ENCODE measurements at places on chromosomes 16 and 17.

- no peak for DNase-seq
These were observed 36.7 kb downstream of the SALL1 start for GRCh38 chr16:51114382-51114781.

GRCh38 chr17:63954402-63955063 is 18.2 kb downstream of the SCN4A start:
- DNase-seq: peak; percentile 33

GRCh38 chr16:49521734-49522325 is 148.2 kb downstream of the C16orf78 start:
- DNase-seq: no peak

- peak; percentile 13 for DNase-seq
These were observed 889 bp downstream of the MBTD1 start for GRCh38 chr17:51258756-51259563.

GRCh38 chr16:27399969-27400368 is 2.0 kb upstream of the IL21R start:
- no peak for DNase-seq

- DNase-seq: peak; percentile 66
These were observed 45.5 kb downstream of the CYTH1 start for GRCh38 chr17:78736526-78737079.

GRCh38 chr16:79186196-79186595 is 414.3 kb downstream of the MAF start:
- no peak for DNase-seq

DNA sequence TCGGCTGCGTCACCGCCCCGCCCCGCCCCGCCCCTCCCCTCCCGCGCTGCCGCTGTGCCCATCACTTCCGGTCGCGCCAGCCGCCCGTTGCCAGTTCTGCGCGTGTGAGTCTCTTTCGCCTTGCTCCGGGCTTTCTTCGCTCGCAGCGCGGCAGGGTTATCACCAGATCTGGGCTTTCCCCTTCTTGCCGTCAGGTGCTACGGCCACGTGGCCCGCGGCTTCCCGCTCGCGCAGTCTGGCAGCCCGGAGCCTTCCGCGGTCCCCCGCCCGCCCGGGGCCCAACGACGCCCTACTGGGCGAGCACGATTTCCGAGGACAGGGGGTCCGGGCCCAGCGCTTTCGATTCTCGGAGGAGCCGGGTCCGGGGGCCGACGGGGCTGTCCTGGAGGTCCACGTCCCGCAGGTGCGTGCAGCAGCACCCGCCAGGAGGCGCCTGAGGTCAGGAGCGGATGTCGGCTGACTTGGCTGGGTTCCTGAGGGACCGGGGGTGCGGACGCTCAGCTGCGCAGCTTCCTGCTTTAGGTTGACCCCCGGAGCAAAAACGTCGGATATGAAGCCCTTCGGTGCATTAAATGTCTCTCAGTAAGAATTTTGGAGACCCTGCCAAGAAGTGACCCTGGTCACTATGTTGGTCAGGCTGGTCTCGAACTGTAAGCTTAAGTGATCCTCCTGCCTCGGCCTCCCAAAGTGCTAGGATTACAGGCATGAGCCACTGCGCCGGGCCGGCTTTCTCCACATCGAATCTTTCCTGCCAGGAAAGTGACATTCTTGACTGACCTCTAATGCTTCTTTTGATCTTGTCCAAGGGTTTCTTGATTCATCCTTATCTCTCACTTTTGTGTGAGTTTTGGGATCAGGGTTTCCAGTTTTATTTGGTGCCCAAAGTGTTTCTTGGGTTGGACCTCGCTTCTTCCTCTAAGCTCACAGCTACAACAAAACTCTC is at the start of gene METTL23:
Gene METTL23 (plus strand): TSS at position 64 of the 943 bp plus-strand sequence. CDS start 2,872 bp downstream, outside the sequence.
- peak; percentile 77 for DNase-seq

DNA sequence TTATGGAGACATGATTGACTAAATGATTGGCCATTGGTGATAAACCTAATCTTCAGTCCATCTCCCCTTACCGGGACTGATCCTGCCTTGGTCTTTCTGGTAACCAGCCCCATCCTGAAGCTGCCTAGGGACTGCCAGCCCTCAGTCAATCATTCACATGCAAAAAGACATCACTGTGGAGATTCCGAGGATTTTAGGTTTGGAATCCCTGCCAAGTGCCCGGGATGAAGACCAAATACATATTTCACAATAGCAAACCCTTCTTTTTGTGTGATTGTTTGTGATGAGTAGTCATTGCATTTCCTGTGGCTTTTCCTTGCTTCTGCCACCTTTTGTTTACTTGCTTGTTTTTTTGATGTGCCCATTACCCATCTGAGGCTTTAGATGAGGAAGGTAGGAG is 44.0 kb downstream of the EPN2 start:
- DNase-seq: no peak

GRCh38 chr16:2250652-2251295 is 613 bp downstream of the ECI1 start:
- DNase-seq: peak; percentile 50

DNA sequence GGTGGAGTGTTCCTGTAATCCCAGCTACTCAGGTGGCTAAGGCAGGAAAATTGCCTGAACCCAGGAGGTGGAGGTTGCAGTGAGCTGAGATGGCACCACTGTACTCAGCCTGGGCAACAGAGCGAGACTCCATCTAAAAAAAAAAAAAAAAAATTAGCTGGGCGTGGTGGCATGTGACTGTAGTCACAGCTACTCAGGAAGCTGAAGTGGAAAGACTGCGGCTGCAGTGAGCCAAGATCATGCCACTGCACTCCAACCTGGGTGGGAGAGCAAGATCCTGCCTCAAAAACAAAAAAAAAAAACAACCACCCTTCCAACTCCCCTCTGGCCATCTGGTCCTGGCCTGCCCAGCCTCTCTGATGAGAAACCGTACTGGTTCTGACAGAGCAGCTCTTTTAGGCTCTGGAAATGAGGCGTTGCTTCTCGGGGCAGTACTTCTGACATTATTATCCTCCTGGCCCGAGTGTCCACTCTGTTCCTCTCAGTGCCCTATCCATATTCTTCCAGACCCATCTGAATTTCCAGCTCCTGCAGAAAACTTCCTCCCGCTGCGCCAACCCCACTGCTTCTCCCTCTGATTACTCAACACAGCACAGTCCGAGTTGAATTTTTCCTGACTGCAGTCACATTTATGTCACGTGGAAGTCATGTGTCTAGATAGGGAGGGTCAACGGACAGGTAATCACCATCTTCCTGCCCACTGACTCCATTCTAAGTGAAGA is 13.3 kb downstream of the GGA2 start:
- DNase-seq: no peak

DNA sequence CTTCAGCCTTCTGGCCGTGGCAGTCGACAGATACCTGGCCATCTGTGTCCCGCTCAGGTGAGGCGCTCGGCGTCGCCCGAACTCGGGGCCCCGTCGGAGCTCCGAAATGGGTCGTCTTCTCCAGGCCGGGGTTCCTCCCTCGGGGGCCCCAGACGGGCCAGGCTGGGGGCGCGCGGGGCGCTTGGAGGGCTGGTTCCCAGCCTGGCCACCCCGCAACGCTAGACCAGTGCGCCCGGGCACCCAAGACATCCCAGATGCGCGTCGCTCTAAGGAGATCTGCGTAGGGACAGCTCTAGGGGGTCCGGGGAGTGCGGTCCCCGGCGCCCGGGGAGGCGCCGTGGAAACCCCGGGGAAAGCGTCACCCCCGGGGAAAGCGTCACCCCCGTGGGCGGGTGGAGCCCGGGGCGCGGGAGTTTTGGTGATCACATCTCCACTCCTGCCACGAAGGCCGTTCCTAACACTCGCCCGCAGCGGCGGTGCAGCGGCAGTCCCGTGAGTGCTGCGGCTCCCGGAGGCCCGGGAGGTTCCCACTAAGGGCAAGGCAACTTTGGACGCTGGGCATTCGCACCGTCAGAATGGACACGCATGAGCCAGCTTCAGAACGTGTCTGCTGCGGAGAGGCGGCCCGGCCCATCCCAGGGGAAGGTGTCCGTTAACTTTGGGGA is 729 bp downstream of the ADORA2B start:
- peak; percentile 14 for DNase-seq

- no peak for DNase-seq
These were observed 14.0 kb downstream of the ERN1 start for GRCh38 chr17:64115822-64116534.

- no peak for DNase-seq
These were observed 952 bp downstream of the CD300A start for GRCh38 chr17:74467221-74467951.

DNA sequence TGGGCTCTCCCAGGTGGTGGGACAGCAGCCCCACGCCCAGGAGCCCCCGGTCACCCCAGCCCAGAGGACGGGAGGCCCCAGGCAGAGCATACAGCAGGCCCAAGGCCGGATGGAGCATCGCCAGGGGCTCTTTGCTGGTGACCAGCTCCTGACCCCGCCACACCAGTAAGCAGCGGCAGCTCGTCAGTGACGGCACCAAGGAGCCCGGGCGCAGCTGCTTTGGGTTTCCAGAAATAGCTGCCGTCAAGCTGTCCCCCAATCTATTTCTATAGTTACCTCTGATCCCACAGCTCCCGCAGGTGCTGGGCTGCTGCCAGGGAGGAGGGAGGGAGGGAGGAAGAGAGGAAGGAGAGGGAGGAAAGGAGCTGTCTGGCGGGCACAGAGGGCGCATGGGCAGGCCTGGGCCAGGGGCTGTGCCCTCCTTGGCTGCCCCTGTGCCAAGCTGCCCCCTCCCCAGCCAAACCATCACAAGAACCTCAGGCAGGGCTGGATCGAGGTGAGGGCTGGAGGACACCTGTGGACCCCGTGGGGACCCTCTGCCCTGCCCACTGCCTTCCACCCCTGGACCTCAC is 10.8 kb upstream of the RASD1 start:
- DNase-seq: no peak

DNA sequence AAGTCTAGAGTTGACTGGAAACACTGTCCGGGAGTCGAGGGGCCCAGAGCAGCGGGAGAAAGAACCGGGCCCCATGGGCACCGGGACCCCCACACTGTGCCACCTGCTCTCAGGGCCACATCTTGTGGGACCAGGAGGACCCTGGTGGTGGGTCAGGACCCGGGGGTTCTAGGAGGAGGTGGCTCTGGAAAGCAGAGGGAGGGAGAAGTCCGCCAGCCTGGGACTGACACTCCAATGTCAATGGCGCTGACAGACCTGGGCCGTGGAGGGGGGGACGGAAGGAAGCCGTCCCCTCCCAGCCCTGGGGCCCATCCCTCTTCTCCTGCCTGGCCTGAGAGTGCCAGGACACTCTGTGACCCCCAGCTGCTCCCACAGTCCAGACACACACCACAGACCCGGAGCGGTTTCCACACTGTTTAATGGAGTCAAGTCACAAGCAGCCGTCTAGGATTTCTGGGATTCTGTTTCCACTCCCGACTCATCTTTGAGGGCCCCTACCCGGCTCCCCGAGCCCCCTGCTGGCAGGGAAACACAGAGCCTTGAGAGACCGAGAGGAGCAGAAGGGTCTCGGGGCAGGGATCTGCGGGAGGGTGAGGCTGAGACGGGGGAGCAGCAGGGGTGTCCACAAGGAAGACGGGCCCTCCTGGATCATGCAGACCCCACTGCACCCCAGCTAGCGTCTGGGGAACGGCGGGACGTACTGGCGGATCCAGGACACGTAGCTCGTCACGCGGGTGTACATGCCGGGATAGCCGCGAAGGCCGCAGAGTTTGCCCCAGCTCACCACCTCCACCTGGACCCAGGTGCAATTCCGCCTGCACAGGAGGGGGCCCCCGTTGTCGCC is 23.5 kb upstream of the UBE2I start:
- DNase-seq: no peak

DNA sequence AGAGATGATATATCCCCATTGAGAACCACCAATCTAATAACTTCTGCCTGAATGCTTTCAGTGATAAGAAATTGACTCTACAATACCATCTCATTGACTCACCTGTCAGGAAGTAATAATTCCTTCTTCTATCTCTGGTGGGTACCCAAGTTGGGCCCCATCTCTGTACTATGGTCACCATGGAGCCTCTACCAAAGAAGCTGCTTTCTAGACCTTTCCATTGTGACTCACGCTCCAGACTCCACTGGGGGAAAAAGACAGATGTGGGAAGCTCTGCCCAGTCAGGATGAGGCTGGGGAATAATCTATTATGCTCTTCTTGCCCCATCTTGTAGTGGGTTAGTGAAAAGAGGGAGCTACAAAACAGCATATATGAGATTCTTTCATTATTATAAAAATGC is 100.4 kb downstream of the COPRS start:
- no peak for DNase-seq

DNA sequence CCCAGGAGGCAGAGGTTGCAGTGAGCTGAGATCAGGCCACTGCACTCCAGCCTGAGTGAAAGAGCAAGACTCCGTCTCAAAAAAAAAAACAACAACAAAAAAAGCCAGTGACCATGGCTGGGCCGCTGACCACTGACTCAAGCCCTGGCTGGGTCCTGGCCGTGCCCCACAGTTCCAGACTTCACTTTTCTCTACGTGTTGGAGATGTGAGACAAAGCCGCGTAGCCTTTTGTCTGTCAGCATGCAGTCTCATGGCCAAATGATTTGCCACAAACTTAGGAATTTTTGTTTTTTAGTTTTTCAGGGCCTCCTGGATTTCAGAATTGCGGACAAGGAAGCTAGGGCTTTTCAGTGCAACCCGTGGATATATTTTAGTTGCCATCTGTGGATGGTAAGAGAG is 89.3 kb upstream of the CIBAR2 start:
- no peak for DNase-seq

GRCh38 chr17:2459917-2460271 is 51.8 kb downstream of the METTL16 start:
- DNase-seq: no peak

DNA sequence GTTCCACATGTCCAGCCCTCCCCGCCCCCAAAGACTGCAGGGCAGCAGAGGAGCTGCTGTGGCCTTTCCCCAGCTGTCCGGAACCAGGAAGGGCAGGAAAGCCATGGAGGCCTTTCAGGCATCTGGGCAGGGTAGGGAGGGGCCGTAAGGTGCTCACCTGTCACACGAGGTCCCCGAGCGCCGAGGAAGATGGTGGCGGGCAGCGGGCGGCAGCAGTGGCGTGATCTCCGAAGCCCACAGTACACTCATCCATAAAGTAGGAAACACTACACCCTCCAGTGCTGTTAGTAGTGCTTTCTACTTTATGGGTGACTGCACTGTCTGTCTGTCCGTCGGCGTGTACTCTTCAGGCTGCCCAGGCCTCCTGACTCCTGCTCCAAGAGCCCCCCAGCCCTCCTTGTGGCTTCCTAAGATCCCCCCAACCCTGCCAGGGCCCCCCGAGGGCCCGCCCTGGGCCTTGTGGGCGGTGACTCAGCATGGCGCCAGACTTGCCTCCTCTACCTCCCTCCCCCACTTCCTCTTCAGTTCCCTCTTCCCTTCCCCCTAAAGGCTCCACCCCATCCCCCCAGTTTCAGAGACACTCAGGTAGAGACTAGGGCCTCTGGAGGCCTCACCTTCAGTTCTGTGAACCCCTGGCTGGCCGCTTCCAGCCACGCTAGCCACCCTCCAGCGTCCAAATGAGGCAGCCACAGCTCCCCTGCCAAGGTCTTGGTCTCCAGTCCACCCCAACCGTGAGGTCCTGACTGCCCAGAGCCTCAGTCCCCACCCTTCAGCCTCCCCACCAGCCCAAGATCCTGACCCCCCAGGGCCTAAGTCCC is 2.6 kb upstream of the TSPOAP1 start:
- peak; percentile 81 for DNase-seq

Data from stimulated activated CD4-positive, alpha-beta T cell treated with anti-CD3 and anti-CD28 coated beads, Interleukin-1b, Interleukin-23, amount 100 ng/mL, for 48 hours (primary cell).